ENCODE measurements at places on chromosomes 6 and 20.
A peak's percentile ranks its signal among the peaks of the same experiment; 100 is the strongest.

DNA sequence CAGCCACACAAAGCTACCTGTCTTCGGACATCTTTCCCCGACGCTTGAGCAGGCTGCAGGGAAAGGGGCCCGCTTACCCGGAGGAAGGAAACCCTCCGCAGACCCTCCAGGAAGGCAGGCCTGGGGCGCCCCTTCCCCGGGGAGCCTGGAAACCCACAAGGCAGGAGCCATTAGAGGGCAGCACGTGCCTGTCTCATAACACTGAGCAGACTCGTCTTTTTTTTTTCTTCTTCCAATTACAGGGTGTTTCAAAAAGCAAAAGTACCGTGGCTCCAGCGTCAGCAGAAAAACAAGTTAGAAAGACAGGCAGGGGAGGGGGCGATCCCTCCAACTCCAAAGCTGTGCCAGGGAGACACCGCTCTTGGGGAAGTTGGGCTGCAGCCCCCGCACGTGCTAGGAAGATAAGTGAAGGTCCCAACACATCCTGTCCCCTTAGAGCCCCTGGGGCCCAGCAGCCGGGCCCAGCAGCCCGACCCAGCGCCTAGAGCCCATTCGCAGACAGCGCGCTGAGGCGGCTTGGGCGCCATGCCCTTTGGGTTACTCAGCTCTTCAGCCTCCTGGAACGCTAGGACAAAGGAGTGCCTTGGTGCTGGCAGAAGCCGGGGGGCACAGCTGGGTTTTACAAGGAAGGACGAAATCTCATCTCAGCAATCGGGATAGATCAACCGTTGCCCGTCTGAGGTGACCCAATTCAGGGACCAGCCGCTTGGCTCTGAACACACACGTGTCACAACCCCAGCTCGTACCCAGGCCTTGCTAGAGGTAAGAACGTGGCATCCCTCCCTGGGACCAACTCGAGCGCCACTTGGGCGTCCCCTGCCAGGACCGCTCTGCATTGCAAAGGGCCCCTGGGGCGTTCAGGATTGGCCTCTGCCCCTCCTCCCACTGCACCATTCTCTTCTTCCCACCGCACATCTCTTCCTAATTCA lies 136.3 kb downstream of the LY86 start:
- DNase-seq: peak; percentile 46

DNA sequence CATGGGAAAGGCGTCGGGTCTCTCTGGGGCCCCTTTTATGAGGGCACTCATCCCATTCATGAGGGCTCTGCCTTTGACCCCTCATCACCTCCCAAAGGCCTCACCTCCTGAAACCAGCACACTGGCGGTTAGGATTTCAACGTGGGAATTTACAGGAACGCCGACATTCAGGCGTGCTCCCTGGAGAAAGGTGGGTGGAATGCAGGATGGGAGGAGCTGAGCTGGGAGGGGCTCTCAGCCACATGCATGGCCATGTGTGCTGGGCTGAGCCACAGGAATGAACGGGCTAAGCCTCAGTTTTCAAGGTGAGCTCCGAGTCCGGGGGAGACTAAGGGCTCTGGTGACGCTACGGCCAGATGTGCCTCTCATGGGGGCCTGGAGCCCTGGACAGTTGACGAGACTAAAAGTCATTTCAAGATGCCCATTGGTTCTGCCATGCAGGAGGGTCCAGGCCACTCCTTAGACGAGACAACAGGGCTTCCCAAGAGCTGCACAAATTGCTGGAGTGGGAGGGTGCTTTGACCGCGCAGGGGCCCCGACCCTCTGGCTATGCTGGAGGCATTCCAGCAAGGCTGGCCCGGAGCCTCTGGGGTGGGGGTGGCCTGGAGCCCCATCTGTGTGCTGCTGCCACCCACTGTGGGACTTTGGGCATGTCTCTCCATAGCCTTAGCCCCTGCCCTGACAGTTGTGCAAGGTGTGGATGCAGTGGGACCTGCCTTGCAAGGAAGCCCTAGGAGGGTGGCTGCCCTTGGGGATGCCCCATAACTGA lies 3.8 kb upstream of the ARFGAP1 start:
- DNase-seq: no peak

GRCh38 chr6:87921034-87921433 lies 126.6 kb upstream of the SPACA1 start:
- DNase-seq: no peak

- no peak for DNase-seq
These were observed 372.0 kb downstream of the PREX1 start for GRCh38 chr20:48455651-48456365.

DNA sequence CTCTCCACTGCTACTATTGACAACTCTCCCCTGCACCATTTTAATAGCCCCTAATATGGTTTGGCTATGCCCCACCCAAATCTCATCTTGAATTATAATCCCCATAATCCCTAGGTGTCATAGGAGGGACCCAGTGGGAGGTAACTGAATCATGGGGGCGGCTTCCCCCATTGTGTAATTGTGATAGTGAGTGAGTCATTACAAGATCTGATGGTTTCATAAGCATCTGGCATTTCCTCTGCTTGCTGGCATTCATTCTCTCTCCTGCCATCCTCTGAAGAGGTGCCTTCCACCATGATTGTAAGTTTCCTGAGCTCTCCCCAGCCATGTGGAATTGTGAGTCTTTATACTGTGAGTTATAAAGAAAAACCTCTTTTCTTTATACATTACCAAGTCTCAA lies 74.1 kb upstream of the TCF21 start:
- no peak for DNase-seq

All from globus pallidus (tissue), 1 donor.